ENCODE measurements at places on chromosomes 16 and 17.

DNA sequence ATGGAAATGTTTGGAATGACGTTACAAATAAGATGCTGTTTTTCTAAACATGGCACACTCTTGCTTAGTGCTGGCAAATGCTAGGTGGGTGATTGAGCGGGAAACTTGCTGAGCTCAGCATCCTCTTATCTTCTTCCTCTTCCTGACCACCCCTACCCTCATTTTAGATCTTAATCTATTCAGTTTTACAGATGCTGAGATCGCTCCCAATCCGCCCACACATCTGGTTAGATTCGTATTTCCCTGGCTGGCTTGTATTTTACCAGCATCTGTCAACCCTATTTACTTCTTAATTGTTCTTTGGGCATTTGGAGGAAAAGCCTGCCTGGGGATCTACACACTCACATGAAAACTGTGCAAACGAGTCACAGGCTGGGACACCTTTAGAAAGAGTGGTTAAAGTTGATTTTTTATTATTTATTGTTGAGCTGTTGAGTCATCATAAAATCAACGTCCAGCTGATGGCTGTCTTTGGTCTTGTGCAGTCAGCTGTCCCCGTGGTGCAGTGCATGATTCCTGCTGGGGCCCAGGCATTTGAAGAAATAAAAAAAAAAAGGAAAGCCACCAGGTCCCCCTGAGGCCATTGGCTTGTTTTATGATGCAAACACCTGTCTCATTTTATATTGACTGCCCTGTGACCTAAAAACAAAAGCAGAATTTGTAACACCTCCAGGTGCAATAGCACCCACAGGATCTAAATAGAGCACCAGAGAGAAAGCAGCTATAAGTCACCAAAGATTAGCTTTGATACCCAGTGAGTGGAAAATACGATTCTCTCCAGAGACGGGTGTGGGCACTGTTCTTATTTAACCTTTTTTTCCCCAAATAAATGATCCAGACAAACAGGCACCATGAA, 258.6 kb downstream of the HS3ST3B1 start:
- no peak for DNase-seq

DNA sequence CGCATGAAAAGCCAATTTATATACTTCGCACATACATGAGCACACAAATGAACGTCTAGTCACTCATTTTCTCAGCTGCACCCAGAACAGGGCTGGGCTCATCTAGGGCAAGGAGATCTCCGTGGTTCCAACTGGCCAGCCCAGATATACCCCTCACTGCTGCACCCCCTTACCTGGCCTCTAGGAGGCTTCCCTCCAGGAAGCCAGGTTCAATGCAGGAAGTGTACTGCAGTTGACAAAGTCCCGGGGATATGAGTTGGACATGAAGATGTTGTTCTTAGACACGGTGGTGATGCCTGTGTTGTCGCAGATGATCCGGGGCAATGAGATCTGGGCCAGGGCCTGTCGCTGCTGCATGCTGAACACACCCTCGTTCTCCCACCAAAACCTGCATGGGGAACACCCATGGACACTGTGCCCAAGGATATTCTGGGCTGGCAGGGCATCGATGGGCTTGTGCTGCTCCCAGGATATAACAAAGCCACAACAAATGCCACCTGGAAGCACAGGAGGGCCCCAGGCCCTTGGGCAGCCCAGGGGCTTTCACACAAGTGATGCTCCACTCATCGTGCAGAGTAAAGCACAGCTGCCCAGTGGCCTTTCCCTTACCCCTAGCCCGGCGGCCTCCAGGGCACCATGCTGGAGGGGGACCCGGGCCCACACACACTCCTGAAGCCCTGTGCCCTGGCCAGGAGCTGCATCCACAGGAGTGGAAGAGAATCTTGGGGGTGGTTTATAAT, 10.1 kb downstream of the MPO start:
- DNase-seq = no peak

- no peak for DNase-seq
Measured at GRCh38 chr17:82148997-82149396, 51.0 kb upstream of the FASN start.

DNA sequence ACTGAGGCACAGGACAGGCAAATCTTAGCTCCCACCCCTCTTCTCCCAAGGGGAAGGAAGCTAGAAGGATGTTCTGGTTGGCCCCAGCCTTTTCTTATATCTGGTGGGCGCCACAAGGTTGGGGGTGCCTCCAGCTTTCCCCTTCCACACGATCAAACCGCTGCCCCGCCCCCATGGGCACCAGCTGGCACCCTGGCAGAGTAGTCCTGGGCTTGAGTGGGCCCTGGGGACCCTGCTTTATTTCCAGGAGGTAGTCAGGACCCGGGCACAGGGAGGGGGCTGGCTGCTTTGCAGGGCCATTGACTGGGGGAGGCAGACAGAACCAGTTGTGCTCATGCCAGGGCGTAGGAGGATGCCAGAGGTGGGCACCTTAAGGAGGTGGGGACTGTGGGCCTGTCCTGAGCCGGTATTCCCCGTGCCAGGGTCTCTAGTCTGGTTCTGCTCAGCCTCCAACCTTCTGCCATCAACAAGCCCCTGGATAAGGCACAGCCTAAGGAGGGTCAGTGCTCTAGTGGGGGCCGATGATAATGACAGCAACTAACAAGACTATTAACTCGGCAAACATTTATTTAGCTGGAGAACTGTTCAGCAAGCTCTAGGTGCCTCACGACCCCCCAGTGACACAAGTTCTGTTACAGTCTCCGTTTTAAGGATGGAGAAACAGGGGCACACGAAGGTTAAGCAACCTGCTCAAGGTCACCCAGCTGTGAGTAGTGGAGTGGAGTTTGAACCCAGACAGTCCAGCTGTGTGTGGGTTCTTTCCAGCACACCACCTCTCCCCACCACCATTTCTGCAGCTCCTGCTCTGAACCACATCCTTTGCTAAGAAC, 7.6 kb upstream of the PPP1R1B start:
- DNase-seq = no peak

DNA sequence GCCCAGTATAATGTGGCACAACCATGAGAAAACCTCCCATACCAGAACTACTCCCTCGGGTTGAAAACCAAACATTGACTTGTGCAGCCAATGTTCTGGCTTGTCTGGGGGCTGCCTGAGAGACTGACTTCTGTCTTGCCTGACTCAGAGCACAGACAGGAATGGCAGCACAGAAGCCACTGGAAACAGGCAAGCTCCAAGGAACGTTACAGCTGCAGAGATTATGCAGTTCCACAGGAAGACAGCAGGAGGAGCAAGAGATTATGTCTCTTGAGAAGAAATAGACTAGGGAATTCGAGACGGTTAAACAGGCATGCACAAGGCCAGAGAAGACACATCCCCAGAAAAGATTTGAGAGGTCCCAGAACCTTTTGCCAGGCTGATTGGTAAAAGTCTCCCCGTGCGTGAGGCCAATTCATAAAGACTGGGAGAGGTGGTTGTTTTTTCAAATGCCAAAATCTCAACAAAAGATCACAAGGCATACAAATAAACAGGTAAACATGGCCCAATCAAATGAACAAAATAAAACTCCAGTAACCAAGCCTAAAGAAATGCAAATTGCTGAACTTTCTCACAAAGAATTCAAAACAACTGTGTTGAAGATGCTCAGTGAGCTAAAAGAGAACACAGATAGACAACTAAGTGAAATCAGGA, 90.6 kb upstream of the CDH5 start:
- DNase-seq = peak; percentile 33
